ENCODE measurements at places on chromosomes 5 and 9. TPM values are rescaled to one million over a fixed set of nuclear protein-coding genes. Genes with fewer than 3 reads are reported as not detected.

Gene PKD2L2
- total RNA-seq: not detected

Gene IFNA21
- not detected for total RNA-seq

Gene OLFML2A
- 21.8 TPM for total RNA-seq

DNA sequence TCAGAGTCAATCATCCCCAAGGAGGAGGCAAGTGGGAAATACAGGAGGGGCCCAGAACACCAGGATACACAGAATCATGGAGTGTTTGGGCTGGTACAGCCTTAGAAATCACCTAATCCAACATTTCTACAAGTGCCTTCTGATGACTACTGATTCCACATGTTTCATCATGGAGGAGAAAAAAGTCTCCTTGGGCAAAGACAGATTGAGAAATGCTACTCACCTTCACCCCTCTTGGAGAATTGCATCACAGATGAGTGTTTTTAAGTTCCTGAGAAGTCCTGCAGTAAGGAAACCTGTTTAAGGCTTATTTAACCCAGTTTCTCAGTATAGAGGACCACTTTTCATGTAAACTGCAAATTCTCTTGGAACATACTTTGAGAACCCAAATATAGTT lies 2.2 kb upstream of the SLIT3 start:
- DNase-seq: no peak

DNA sequence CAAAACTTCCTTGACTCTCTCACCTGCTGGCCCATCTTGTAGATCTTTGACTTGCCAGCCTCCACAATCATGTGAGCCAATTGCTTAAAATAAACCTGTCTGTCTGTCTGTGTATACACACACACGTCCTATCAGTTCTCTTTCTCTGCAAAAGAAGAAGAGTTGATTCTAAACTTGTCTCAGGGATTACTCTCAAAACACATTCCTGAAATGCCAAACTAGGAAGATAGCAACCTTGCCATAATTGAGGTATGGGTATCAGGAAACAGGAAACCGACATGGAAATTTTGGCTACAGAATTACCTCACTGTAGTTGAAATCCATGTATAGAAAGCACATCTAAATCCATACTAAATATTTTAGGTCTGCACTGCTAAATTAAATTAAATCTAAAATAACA lies 483.4 kb downstream of the PLK2 start:
- DNase-seq: no peak

- DNase-seq: no peak
Observed at GRCh38 chr5:45796959-45797553, 100.9 kb upstream of the HCN1 start.

- DNase-seq: no peak
Observed at GRCh38 chr9:76114144-76114543, 223.7 kb downstream of the PCSK5 start.

All from transverse colon (tissue), 4 donors.